ENCODE measurements at places on chromosomes 5 and 9. TPM values are rescaled to one million over a fixed set of nuclear protein-coding genes. Genes with fewer than 3 reads are reported as not detected.

- peak; percentile 70 for DNase-seq
These were observed 149.3 kb upstream of the COL5A1 start for GRCh38 chr9:134492281-134492691.

- DNase-seq: no peak
These were observed 25.9 kb downstream of the KIF2A start for GRCh38 chr5:62331921-62332320.

GRCh38 chr5:81749561-81750307 is 1.2 kb downstream of the SSBP2 start:
- peak; percentile 79 for DNase-seq

- DNase-seq: no peak
These were observed 301.4 kb downstream of the PDE4D start for GRCh38 chr5:59592101-59592500.

DNA sequence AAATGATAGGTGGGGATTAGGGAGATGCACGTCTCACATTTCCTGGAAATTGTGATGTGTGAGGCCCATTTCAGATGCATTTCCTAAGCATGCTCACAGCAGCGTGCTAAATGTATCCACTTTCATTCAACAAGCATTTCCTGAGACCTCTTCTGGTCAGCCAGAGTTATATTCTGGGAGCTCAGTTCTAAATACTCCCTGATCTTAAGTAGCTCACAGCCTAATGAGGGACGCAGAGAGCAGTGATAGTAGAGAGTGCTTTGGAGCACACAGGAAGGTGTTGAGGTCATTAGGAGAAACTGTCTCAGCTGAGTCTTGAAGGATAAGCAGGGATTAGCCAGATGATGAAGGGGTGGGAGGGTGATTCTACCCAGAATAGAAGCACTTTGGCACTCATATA is 46.2 kb upstream of the FSD1L start:
- no peak for DNase-seq

- no peak for DNase-seq
These were observed 128.9 kb downstream of the STARD4 start for GRCh38 chr5:111383288-111383970.

The ZFP37 gene
- total RNA-seq: 2.0 TPM

The IFNB1 gene
- not detected for total RNA-seq

DNA sequence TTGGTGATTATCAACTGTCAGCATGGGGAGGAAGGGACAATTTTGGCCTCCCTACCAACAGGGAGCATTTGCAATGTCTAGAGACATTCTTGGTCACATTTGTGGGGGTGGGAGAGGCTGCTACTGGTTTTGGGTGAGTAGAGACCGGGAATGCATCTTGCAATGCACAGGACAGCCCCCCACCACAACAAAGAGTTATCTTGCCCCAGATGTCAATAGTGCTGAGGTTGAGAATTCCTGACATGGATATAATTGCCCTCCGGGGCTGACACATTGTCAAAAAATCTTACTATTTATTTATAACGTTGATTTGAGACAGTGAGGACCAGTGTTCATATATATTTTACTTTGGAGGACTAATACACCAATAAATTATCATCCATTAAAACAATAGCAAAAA is 316.1 kb downstream of the PSAT1 start:
- DNase-seq: no peak

DNA sequence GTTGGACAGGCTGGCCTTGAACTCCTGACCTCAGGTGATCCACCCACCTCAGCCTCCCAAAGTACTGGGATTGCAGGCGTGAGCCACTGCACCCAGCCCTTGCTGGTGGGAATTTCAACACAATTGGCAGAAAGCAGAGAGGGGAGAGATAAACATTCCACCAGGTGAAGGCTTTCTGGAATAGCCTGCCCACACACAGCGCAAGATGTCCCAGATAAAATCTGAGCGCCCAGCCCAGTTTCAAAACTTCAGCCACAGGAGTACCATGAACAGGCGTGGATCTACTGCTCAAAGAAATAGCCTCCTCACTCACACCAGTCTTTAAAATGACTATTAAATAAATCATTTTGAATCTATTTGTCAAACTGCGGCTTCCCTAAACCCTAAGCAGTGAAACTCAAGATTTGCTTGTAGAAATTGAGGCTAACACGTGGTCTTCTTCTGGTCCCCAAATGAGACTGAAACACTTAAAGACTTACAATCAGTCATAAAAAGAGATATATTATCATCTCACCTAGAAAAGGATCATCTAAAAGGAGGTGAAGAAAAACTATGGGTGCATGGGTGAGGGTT is 34.7 kb downstream of the CAPSL start:
- DNase-seq: no peak

- DNase-seq: no peak
These were observed 37.1 kb downstream of the GLIS3 start for GRCh38 chr9:4262735-4263141.

The GPR21 gene
- total RNA-seq: 1.0 TPM

DNA sequence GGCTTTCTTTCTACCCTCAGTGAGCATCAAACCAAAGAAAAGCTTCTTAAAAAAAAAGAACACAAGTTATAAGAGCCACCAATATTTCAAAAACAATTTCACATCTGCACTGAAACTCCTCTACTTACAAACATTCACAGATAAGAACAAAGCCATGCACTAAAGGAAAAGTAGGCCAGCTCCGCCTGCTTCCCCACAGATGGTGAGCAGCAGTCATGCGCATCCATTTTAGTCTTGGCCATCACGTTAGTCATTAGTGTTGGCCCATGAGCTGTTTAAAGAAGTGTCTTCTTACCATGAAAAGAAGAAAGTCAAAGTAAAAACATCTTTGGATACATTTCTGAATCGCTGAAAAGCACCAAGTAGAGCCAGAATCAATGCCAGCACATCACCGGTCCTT is 40.0 kb upstream of the SMIM23 start:
- no peak for DNase-seq

DNA sequence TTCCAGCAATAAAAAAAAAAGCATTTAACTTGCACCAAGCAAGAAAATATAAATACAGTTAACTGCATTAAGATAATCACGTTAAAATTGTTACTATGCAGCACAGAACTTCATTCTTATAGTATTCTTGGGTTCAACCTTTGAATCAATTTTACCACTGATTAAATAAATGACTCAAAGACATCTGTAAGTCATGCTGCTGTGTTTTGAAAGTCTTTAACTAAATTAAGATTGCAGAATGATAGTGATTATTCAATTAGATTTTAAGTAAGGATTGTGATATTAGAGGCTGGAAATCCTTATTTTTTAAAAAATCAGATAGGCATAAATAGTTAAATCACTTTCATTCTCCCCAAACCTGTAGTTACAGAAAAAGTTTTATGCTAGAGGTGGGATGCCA is 116.4 kb downstream of the SCAMP1 start:
- DNase-seq: no peak

The AGXT2 gene
- total RNA-seq: not detected

The PCDHGA6 gene
- 11.5 TPM for total RNA-seq

DNA sequence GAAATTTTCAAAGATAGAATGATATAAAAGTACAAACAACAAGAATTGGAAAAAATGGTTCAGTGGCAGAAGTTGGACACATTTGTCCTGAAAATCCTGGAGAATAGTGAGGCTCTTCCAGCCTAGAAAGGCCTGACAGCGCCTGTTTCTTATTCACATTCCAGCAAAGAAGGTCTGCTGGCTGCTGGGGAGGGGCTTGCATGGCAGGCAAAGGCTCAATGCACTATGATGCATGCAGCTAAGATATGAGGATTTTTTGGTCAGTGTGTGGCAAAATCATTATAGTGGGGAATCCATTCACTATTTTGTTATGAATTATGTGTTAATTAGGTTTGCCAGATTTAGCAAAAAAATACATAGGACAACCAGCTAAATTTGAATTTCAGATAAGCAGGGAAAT is 243.9 kb upstream of the SLC30A5 start:
- no peak for DNase-seq

DNA sequence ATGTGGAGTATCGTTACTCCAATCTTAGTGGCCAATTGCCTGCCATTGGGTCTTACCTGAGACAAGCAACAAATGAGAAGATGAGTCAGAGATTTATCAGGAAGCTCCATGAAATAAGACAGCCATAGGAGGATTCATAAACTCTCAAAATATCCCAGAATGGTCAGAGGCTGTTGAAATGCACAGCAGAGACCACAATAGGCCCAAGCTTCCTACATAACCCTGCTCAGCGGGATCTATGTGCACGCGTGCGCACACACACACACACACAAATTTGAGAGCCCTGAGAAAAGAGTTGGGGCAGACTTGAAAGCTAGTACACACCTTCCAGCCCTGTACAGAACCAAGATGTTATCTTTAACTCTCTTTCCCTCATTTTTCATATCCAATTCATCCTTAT is 9.8 kb downstream of the UIMC1 start:
- DNase-seq: no peak

GRCh38 chr5:11863911-11864310 is 40.3 kb downstream of the CTNND2 start:
- no peak for DNase-seq

The CNTFR gene
- total RNA-seq: 1.1 TPM

The FOXD4L3 gene
- total RNA-seq: not detected

The MCIDAS gene
- total RNA-seq: not detected

- DNase-seq: no peak
These were observed 83.9 kb downstream of the NR3C1 start for GRCh38 chr5:143319437-143320227.

The OTP gene
- total RNA-seq: not detected

DNA sequence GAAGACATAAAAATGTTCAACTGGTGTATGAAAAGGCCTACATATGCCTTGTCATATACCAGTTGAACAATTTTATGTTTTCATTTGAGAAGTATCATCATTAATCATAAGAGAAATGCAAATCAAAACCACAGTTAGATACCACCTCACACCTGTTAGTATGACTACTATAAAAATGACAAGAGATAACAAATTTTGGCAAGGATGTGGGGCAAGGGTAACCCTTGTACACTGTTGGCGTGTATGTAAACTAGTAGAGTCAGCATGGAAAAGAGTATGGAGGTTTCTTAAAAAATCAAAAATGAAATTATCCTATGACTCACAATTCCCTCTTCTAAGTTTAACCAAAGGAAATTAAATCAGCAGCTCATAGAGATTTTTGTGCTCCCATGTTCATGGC is 250.4 kb upstream of the ST8SIA4 start:
- DNase-seq: no peak

DNA sequence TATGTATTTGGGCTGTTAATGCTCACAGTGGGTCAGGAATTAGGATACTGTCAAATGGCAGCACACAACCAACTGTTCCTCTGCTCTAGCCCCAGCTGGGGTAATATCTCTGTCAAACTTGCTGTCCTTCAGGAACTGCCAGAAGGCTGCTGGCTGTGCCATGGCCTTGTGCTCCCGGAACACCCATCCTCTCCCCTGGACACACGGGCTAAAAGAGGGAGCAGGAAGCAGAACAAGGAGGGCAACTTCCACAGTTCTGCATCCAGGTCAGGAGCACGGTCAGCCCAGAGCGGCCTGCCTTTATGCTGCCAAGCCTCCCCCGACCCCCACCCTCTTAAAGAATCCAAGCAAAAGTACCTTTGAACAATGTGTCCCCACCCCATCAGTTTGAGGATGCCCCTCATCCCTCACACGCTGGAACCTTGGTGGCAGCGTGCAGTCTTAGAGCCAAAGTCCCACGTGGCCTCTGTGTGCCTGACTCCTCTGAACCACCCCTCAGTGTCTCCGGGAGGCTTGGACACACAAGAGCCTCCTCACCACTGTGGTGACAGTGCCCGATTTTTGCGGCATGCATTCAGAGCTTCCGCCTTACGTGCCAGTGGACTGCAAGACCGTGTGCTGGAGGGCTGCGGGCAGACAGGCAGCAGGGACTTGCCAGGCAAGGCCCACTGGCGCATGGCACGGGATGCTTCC is 60.8 kb downstream of the PSMB7 start:
- DNase-seq: peak; percentile 59

The WNT8A gene
- total RNA-seq: not detected

The RC3H2 gene
- total RNA-seq: 47.3 TPM

The STKLD1 gene
- 0.62 TPM for total RNA-seq

The GPX8 gene
- total RNA-seq: 7.4 TPM

GRCh38 chr5:96318569-96319110 is 114.4 kb downstream of the PCSK1 start:
- DNase-seq: no peak

DNA sequence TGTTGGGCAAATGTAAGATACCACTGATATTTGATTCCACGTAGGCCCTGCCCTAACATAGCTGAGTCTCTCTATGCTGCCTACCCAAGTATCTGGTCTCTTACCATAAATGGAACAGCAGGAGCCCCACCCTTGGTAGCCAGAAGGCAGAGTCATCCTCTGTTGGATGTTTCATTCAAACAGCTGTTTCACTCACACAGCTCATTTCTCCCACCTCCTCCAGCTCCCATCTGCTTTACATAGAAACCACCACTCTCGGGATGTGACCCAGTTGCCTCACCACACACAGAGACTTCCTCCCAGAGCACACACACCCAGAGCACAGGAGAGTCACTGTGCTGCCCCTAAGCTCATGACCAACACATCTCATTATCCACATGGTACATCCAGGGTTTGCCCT is 165.3 kb downstream of the TMEM167A start:
- no peak for DNase-seq

The TMOD1 gene
- 151 TPM for total RNA-seq

DNA sequence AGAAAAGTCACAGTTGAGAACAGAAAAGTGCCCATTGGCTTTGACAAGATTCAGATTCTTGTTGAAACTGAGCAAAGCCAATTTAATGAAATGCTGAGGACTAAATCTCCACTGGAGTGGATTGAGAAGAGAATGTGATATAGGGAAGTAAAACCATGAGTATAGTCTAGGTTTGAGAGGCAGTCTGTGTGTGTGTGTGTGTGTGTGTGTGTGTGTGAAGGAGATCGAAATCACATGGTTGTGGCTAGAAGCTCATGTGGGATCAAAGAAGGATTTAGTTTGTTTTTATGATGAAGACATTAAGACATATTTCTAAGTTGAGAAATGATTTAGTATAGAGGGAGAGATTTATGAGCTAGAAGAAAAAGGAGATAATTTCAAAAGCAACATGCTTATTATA is 275.7 kb upstream of the DAB2 start:
- no peak for DNase-seq

DNA sequence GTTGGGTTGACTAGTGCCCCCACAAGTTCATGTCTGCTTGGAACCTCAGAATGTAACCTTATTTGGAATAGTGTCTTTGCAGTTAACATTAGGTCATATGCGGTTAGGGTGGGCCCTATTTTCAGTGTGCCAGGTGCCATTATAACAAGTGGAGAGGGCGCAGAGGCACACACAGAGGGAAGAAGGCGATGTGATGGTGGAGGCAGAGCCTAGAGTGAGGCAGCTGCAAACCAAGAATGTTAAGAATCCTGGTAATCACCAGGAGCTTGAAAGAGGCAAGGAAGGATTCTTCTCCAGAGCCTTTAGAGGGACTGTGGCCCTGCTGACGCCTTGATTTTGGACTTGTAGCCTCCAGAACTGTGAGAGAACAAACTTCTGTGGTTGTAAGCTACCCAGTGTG is 10.9 kb downstream of the GPR107 start:
- no peak for DNase-seq

Data from cardiac septum (tissue), 1 donor.